ENCODE measurements at places on chromosomes 16 and 17.
A peak's percentile ranks its signal among the peaks of the same experiment; 100 is the strongest.

- DNase-seq: no peak
These were observed 175.3 kb downstream of the UTP18 start for GRCh38 chr17:51435641-51436091.

DNA sequence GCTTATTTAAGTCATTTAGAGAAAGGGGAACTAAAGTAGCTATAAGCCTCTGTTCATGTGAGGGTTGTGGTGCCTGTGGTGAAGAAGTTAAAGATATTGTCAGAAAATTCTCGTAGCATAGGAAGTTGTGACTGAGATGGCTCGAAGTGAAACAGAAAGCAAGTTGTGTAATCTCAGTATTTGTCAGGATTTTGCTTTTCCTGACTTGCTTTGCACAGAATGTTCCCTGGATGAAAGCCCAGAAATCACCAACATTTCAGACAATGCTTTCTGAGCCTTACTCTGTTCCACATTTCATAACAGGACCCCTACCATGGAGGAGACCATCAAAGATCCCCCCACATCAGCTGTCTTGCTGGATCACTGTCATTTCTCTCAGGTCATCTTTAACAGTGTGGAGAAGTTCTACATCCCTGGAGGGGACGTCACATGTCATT lies 10.6 kb downstream of the CALCOCO2 start:
- DNase-seq: no peak

- DNase-seq: peak; percentile 44
These were observed 129.6 kb downstream of the CPPED1 start for GRCh38 chr16:12674071-12674470.

- DNase-seq: no peak
These were observed 8.9 kb downstream of the CIBAR2 start for GRCh38 chr16:85103114-85104079.

DNA sequence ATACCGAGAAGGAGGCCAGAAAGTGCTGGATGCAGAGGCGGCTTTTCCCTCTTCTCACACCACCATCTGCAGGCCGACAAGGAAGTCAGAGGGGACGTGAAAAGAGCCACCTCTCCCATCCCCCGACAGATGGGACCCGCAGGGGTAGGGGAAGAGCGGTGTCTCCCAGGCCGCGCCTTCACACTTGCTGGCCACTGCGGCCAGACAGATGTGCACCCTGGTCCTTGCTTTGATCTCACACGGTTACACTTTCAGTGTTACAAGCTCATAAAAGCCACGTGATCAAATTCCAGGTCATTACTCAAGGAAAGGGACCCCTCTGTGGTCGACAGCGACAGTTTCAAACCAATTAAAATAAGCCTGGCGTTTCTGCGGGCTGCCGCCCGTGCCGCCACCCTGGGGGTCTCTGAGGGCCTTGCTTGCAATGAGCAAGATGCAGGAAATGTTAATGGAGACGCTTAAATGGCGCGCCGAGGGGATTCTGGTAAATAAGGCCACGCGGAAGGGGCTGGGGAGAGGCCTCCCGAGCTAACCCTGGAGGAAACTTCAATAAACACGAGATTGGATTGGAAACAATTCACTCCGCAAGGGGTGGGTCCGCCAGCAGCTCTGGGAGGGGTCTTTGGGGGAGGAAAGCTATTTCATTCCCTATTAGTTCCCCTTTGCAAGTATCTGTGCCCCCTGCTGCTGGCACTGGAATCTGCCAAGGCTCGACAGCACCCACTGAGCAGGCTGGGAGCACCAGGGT lies 240.9 kb downstream of the ENGASE start:
- no peak for DNase-seq

- no peak for DNase-seq
These were observed 44.8 kb downstream of the GLG1 start for GRCh38 chr16:74562117-74562516.

GRCh38 chr16:78297066-78297666 lies 197.7 kb downstream of the WWOX start:
- no peak for DNase-seq

GRCh38 chr17:14593956-14594355 lies 293.1 kb downstream of the HS3ST3B1 start:
- DNase-seq: no peak

All from non-pigmented ciliary epithelial cell (primary cell).